Activated CD8-positive, alpha-beta memory T cell treated with anti-CD3 and anti-CD28 coated beads, Interleukin-2, amount 10 ng/mL, durations not matched to agents 7 days and 5 days (primary cell): ENCODE measurements at places on chromosomes 1 and 21. TPM values are rescaled to one million over a fixed set of nuclear protein-coding genes. Genes with fewer than 3 reads are reported as not detected.

- no peak for DNase-seq
Measured at GRCh38 chr1:64228167-64228957, 24.9 kb downstream of the UBE2U start.

DNA sequence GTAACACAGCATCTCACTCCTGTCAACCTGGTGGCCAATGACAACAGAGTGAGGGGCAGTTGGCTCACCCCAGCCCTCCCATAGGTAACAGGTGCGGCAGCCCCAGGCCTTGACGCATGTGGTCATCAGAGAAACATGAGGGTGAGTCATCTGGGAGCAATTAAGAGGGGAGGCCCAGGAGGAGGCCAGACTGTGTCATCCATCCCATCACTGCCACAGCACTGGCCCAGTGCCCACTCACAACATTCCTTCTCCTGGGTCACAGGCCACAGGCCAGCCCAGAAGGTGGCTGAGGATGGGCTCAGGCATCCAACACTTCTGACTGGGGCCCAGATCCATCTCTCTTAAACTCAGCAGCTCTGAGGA is 17.1 kb downstream of the TEX35 start:
- no peak for DNase-seq

PTGFR gene
- not detected for total RNA-seq

DNA sequence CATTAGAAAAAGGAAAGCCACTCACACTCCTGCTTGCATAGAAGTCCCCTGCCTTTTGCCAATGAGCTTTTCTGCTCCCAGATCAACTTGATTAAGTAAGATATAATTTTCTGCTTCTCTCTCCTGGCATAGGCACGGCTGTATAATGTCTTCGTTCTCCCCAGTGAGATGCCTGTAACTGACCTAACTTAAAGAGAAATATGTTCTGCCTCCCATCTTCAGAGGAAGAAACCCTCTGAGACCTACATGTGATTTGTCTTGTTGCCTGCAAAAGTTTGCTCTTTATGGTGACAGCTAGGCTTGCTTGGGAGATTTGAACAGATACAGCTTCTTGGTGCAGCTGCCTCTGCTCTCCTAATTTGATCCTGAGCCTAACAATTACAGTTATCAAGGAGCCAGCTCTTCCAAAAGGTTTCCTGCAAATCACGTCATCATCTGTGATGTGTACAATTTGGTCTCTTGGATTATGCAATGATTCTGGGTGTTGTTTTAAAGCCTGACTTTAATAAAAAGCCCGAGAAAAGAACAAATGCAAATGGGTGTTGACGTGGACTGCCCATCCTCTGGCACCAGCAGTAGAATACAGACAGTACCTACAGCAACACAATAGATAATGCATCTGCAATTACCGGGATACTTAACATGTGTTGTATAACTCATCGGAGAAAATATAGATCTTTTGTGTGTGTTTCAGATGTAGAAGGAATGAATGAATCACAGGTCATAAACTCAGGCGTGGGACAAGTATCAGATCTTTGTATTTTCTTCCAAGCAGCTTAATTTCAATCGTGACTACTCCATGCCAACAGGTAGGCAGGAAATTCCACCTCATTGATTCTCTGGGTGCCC is 76.2 kb upstream of the KAZN start:
- DNase-seq, result no peak

DNA sequence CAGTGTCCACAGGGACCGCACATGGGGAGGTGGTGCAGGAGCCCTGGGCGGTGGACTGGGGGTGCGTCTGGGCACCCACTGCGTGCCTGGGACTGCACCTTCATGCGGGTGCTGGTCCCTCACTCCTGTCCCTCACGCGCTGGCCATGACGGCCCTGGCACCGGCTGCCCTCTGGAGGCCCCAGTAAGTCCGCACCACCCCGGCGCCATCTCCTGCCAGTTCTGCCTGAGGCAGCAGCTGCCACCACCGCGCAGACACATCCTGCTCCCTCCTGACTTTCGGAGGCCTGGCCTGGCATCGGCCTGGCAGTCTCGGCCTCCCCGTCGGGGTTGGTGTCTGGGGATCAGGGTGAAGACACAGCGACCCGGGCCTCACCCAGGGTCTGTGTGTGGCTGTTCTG is 64.8 kb downstream of the MORN1 start:
- no peak for DNase-seq
